ENCODE measurements at places on chromosomes 7 and 10.
A peak's percentile ranks its signal among the peaks of the same experiment; 100 is the strongest.

GRCh38 chr7:143396182-143396581, 12.5 kb downstream of the EPHA1 start:
- DNase-seq: no peak

DNA sequence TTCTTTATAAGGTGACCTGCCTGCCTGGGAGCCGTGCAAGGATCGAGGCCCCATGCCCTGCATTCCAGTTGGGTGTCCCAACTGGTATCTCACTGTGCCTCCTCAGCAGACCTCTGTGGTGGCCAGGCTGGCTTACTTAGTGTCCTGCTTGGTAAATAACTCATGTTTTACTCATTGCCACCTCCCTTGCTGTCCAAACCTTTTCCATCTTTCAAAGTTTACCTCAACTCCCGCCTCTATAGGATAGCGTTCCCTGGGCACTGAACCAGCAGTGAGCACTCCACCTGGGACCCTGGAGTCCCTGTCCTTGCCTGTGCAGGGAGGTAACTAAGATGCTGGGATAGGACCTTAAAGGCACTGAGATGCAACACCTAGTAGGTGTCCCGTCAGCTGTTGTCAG, 33.6 kb downstream of the SLC18A2 start:
- DNase-seq: no peak

- no peak for DNase-seq
These were observed 346.5 kb upstream of the NPVF start for GRCh38 chr7:25574828-25575227.

- no peak for DNase-seq
These were observed 9.2 kb downstream of the ZCCHC24 start for GRCh38 chr10:79436066-79436849.

DNA sequence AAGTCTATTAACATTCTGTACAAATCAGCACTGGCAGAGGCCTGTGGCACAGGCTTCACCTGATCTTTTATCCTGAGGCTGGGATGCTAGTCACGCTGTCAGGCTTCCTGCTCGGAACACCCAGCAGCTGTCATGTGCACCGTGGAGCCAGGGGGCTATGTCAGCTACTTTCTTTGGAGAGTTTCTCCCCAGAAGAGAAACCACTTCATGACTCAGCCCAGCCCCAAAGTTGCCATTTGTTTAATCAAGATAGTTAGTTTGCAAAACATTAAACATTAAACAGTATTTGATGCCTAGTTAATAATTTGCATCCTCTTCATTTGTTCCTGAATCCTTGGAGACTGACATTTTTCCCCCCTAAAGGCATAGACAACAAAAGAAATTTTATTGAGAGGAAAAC, at the start of gene HABP2:
Gene HABP2 (plus strand): TSS at position 353 of the 400 bp plus-strand sequence. CDS start 69 bp downstream, outside the sequence.
- no peak for DNase-seq

- DNase-seq: peak; percentile 79
These were observed 89.9 kb downstream of the CDH23 start for GRCh38 chr10:71486484-71487114.

All from hematopoietic multipotent progenitor cell treated with erythropoietin and hydrocortisone succinate and interleukin-3 and kit ligand, for 6 days (in vitro differentiated cells).